ENCODE measurements at places on chromosomes 16 and 17. TPM values are rescaled to one million over a fixed set of nuclear protein-coding genes. Genes with fewer than 3 reads are reported as not detected.

DNA sequence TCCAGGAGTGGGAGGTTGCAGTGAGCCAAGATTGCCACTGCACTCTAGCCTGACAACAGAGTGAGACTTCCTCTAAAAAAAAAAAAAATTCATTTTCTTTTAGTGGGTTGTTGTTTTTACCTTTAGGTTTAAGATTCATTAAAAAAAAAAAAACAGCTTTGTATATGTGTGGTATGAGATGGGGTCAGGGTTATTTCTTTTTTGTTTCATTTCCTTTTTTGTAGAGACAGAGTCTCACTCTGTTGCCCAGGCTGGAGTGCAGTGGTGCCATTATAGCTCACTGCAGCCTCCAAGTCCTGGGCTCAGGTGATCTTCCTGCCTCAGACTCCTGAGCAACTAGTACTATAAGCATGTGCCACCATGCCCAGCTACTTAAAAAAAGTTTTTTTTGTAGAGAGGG is 47.0 kb downstream of the BCAS3 start:
- no peak for DNase-seq

GRCh38 chr17:67470163-67470562 is 93.1 kb downstream of the PITPNC1 start:
- no peak for DNase-seq

DNA sequence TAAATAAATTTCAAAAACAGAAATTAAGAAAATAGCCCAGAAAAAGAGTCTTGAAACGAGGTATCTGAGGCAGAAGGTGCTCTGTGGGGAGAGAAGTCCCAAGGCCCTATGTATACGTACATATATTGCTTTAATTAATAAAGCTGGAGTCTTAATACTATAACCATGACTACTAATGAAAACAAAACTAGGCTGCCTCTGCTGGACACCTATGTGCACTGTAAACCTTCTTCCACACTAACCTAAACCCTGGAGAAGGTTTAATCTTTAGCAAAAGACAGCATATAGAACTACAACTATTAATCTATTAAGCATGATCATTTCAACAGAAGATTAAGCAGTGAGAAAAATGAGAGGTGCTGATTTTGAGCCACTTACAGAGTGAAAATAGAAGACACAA is 153.9 kb upstream of the C17orf78 start:
- DNase-seq = no peak

DNA sequence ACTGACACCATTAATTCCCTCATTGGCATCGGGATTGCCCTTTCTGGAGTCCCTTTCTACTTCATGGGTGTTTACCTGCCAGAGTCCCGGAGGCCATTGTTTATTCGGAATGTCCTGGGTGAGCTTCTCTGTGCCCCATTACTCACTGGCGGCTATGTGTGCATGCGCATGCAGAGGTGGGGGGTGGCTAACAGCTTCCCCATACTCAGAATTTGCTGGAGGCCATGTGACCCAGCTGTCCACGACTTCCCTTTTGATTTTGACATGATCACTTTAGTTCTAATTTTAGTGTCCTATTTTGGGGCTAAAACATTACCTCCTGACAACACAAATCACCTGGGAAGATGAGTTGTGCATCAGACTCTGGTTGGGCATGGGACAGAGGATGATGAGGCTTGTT is 14.1 kb downstream of the SLC7A6OS start:
- DNase-seq = no peak

The CCL1 gene
- total RNA-seq = not detected

All from Peyer's patch (tissue), 4 donors.